AG09309 (cell line): ENCODE measurements at places on chromosomes 6 and 20.

DNA sequence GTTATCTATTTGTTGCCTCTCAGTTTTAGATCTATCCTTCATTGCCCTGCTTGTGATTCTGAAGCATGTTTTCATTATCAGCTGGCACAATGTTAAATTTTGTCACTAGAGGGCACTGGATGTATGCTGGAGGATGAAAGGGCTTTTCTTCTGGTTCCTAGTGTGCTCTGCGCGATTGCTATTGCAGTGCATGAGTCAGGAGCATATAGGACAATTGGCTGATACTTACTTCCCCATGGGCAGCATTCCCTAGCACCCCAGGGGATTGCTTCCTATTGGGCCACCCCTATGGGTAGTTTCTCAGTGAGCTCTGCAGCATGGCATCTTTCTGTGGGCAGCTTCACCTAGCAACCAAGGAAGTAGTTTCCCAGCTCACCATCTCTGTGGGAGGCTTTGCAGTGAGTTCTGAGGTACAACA lies 280.3 kb upstream of the SYNCRIP start:
- DNase-seq: peak; percentile 7

GRCh38 chr6:1499777-1500176 lies 109.9 kb upstream of the FOXC1 start:
- no peak for DNase-seq

- DNase-seq: no peak
These were observed 5.6 kb upstream of the SLC17A9 start for GRCh38 chr20:62946918-62947317.

GRCh38 chr6:82183642-82184282 lies 63.8 kb downstream of the IBTK start:
- no peak for DNase-seq

DNA sequence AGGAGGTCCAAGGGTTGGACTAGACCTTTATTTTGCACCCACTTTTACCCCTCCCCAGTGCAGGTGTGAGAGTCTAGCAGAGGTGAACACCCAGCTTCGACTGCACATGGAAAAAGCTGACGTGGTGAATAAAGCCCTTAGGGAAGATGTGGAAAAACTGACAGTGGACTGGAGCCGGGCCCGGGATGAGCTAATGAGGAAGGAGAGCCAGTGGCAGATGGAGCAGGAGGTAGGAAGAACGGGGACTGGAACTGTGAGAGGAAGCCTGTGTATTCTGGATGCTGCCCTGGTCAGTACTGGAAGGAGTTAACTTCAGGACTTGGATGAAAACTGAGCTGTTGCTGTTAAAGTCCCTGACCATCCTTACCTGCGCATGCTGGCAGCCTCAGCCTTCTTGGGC lies 10.6 kb downstream of the CEP250 start:
- DNase-seq: no peak

- DNase-seq: no peak
These were observed 3.0 kb downstream of the DEFB115 start for GRCh38 chr20:31260326-31260932.

- DNase-seq: no peak
These were observed 84.6 kb downstream of the AK9 start for GRCh38 chr6:109606359-109606758.

- no peak for DNase-seq
These were observed 10.8 kb upstream of the NNAT start for GRCh38 chr20:37510226-37510625.

DNA sequence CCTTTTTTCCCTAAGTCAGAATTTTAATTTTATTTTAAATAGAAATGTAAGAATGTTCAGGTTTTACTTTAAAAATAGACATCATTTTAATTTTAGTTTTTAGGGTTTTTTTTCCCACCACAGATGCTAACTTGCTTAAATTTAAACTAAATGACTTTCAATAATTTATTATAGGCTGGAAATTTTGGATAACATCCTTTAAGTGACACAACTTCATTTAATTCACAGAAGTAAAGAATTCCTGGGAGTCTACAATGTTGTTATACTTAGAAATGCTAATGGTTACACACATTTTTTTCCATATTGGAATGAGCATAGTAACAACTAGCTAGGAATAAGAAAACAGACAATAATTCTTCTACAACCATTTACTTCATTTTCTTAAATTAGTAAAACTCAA lies 90.5 kb upstream of the PDE10A start:
- DNase-seq: no peak

- no peak for DNase-seq
These were observed 77.6 kb downstream of the RNF182 start for GRCh38 chr6:14002176-14002947.

GRCh38 chr20:751761-752160 lies 16.5 kb downstream of the SLC52A3 start:
- no peak for DNase-seq

DNA sequence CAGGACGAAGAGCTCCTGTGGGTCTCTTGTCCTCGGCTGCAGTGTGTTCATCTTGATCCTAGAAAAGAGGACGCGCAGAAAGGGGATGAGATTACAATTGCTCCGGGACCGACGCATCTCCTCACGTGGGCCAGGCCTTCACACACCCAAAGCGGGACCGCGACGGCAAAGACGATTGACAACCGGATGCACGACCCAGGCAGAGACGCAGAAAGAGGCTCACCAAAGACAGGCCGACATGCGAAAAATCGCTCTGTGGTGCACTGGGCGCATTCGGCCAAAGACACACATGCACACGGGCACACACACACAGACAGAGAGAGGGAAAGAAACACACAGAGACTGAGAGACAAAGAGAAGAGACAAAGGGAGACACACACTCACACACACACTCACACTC lies 1089.9 kb upstream of the DEFB115 start:
- no peak for DNase-seq

DNA sequence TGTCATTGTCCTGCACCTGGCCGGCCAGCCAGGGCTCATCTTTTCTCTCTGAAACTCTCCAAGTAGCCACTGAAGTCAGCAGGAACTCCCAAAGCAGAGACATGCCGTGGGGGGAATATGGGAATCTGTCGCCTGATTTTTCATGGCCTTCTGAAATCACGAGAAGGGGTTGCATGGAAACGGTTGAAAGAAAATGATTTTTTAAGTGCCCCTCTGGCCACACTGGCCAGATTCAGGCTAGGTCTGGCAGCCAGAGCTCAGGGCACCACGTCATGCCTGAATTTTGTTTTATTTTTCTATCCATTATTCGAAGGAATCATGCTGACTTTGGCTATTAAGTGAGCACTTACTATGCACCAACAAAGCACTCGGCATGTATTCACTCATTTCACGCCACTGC lies 65.2 kb downstream of the EYA2 start:
- DNase-seq: no peak

DNA sequence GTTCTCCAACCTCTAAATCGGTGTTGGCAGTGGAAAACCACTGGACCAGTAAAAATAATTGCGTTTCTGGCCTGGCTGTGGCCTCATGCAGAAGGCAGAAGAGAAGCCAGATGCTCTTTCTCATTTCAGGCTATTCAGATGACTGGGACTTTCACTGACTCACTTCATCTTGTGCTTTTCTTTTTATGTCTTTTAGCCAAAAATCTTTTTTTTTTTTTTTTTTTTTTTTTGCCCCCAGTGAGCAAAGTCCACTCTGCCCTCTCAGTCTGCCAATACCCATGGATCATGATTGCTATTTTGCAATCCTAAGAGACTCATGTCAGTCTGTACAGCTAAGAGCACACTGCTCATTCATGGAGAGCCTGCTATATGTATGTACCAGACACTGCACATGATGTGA lies 962.5 kb downstream of the KIF16B start:
- no peak for DNase-seq

- DNase-seq: no peak
These were observed 75.9 kb downstream of the PREX1 start for GRCh38 chr20:48751871-48752270.

DNA sequence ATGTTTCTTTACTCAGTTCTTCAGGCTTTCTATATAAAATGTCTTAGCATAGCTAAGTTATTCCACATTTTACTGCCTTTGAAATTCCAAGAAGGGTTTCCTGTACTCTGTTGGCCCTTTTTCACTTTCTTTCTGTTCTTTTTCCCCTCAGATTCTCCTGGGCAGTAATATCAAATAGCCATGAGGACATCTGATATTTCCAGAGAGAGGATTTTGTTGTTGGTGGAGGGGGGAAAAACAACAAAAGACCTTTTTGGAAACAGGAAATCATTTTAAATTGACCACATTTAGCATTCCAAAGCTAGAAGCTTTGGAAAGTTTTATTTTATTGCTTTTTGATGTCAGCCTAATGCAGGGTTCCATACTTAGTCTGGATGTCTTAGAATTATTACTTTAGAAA lies 445.4 kb downstream of the GJA1 start:
- DNase-seq: no peak

- no peak for DNase-seq
These were observed 44.0 kb downstream of the GCNT2 start for GRCh38 chr6:10564975-10565673.

DNA sequence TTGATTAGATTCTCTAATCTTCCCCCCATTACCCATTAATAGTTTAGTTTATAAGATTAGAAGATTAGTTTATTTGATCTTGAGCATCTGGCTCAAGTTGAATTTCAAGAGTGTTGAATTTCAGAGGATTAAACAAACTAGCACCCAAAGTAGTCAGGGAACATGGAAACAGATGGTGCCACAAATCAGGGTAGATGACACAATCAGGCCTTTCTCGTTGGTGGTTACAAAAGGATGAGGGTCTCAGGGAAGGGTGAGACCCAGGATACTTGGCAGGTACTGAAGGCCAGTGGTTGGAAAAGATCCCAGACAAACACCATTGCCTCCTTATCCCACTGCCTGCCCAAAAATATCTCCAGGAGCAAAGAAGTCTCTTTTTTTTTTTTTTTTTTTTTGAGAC lies 29.5 kb upstream of the ADGRF1 start:
- no peak for DNase-seq

DNA sequence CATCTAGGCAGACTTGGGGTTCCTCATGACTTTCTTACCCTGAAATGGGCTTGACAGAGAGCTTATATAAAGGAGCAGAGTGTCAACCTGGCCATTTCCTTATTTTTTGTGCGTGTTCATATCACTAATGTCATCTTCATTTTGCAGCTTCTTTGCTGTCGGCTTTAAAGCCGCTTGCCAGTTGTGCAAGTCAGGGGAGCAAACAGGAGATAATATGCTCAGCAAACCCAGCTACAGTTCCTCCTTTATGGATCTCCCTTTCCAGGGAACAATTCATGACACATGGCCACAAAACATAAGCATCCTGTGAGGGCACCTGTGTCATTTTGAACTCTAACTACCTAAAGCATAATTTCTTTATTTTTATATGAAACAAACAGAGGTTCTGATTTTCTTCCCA lies 6.5 kb upstream of the TUBB2B start:
- DNase-seq: no peak

DNA sequence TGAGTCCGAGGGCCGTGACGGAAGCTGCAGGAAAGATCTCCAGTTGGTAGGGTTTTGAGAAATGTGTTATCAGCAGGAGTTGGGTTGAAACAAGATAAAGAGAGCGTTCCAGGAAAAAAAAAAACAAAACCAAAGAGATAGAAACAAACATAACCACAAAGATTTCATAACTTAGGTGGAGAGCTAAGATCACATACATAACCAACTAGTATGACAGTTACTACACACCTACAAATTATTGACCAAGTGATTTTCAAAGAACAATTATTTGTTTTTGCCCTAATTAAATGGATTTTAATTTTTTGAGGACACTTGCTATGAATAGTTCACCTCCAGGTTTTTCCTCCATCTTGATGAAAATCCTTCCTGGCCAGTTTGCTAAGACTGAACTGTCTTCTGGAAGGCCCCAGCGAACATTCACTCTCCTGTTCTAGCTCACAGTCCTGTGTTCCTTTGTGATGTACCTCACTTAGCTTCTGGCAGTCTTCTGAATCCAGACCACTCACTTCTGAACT lies 69.4 kb downstream of the SNX9 start:
- no peak for DNase-seq

DNA sequence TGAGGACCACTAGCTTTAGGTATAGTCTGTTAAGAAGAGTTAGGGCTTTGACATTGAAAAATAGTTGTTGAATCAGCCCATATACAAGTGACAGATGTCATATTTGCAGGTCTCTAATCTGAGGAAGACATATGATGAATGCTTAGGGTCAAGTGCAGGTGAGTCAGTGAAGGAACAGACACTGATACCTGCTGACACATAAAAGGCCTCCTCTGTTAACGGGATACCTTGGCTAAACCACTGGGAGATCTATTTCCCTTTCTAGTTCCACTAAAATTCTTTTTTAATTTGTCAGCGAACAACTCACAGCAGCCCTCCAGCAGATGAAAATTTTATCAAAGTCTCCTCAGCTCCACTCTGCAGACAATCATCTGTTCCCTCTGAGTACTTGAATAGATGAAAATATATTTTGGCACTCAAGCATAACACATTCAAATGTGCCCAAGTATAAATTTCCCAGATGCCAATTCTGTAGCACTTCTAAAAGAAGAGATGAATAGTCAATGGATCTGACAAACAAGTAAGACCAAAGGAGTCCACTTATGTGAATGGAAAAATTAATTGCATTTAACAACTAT lies 154.0 kb downstream of the KIF16B start:
- no peak for DNase-seq

GRCh38 chr6:119157506-119157815 lies 79.0 kb upstream of the FAM184A start:
- DNase-seq: no peak

DNA sequence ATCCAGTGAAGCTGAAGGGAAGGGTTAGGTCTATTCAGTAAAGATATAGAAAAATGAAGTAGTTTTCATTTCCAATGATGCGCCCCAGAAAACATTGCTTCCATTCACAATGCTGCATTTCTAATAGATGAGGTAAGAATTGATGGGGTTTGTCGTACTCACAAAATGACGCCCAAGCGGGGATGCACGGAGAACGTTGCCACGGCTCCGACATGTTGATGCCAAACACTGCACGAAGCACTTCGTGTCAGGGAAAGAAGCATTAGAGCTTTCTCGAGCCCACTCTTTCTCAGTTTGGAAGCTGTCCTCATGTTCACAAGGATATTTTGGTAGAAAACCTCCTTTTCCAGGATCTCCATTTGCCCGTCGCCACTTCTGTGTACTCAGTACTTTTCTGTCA lies 21.6 kb upstream of the MAFB start:
- no peak for DNase-seq

DNA sequence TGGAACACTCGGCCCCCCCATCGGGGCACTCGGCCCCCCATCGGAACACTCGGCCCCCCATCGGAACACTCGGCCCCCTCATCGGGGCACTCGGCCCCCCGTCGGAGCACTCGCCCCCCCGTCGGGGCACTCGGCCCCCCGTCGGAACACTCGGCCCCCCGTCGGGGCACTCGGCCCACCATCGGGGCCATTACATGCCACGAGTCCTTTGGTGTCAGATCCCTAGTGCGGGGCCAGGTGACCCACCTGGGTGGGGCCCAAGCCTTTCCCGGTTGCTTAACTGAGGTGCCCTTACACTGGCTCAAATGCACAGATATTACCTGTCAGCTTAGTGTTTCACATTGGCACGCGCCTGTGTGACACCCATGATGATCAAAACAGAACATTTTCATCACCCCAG lies 95.9 kb downstream of the TAF4 start:
- no peak for DNase-seq
